ENCODE measurements at places on chromosomes 5 and 9.

GRCh38 chr9:129881547-129882324 lies 46.5 kb downstream of the USP20 start:
- no peak for DNase-seq

DNA sequence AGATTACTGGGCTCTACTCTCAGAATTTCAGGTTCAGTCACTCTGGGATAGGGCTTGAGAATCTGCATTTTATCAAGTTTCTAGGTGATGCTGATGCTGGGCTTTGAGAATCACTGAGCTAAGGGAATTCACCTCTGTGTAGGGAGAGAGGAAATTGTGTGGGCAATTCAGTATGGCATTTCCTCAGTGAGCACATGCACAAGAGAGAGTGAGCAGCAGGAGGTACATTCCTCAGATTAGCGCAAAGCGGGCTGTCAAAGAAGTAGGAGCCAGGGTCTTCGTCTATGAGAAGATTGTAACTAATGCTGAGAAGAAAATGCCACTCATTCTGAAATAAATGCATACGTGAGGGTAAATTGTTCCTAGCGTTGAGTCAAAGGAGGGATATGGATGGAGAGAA lies 175.9 kb downstream of the KIF4B start:
- DNase-seq = peak; percentile 62

DNA sequence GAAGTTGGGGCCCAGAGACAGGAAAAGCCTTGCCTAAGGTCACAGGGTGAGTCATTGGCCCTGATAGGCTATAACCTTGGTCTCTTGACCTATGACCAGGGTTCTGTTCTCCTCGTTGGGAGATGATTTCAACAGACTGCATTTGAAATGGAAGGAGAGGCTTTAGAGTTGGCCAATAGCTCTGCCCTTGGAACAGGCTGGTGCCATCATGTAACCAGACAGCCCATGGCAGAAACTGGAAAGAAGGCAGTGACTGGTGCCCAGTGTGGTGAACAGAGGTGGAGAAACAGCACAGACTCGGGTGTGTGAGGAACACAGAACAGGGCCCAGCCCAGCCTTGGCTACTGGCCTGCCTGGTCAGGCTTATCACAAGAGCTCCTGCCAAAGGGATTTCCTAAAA lies 109.8 kb upstream of the SLC25A48 start:
- DNase-seq = no peak

GRCh38 chr5:41371738-41372137 lies 138.7 kb downstream of the PLCXD3 start:
- DNase-seq = no peak

DNA sequence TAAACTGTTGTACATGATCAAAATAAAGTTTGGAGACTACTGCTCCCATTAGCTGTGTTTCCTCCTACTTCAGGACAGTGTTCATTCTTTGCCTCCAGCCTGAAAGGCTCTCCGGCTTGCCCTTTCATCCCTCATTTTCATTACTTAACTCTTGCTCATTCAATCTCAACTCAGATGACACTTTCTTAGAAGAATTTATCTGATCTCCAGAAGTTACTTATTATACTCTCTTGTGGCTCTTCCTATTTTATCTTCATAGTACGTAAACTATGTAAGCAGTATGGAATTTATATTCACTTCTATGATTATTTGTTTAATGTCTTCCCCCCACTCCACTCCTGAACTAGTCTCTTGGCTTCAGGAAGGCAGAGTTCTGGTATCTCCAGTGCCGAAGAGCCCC lies 1737.9 kb upstream of the C9orf72 start:
- DNase-seq = no peak

GRCh38 chr5:164234321-164234720 lies 728.9 kb downstream of the MAT2B start:
- no peak for DNase-seq

GRCh38 chr9:73116031-73116430 lies 35.6 kb upstream of the ANXA1 start:
- DNase-seq = no peak

- peak; percentile 34 for DNase-seq
These were observed 113.8 kb downstream of the ANKRD18B start for GRCh38 chr9:33637881-33638280.

GRCh38 chr5:14929293-14930065 lies 57.9 kb upstream of the ANKH start:
- no peak for DNase-seq

DNA sequence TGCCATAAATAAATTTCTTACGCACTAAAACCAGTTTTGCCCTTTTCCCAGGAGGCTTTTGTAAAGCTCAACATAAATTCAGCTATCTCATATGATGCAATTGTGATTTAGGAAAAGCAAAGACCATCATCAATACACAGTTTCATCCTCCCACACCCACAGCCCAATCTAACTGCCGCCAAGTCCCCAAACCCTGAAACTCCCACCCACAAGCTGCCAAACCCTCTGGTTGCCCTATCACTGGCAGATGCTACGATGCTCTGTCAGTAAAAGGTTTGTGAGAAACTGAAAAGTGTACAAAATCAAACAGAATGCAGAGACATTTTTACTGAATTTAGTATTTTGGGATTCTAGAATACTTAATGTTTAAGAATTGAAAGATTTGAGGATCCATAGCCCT lies 42.8 kb upstream of the NR4A3 start:
- DNase-seq = no peak

DNA sequence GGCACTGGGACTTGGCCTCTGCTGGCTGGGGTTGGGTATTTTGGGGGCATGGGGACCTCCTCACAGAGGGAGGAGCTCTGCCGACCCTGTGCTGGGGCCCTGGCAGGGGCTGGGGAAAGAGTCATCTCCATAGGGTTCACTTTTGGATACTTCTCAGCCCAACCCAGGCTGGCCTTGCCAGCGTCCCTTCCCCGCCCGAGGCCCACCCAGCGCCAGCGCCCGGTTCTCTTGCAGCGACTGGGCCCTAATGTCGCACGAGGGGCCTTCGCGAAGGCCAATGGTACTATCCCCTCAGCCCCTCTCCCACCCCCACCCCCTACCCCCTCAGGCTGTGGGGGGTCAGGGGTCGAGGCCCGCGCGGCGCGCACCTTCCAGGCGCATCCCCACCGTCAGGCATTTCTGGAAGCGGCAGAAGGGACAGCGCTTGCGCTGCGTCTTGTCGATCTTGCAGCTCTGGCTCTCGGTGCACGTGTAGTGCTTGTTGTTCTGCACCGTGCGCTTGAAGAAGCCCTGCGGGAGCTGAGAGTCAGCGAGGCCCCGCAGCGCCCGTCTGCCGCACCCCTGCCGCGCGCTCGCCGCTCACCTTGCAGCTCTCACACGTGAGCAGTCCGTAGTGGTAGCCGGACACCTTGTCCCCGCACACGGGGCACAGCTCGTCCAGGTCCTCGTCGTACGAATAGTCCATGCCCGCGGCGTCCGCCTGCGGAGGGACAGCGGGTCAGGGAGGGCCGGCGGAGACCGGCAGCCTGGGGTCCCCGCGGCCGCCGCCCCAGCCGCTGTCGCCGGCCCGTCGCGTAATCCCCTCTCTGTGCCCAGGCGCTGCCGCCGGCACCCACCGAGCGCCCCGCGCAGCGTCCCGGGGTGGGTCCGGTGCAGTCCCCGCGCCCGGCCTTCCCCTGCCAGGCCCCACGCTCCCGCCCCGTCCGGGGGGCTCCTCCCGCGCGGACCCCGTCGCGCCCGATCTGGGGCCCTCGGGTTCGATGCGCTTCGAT lies 4.2 kb downstream of the NR5A1 start:
- peak; percentile 64 for DNase-seq

DNA sequence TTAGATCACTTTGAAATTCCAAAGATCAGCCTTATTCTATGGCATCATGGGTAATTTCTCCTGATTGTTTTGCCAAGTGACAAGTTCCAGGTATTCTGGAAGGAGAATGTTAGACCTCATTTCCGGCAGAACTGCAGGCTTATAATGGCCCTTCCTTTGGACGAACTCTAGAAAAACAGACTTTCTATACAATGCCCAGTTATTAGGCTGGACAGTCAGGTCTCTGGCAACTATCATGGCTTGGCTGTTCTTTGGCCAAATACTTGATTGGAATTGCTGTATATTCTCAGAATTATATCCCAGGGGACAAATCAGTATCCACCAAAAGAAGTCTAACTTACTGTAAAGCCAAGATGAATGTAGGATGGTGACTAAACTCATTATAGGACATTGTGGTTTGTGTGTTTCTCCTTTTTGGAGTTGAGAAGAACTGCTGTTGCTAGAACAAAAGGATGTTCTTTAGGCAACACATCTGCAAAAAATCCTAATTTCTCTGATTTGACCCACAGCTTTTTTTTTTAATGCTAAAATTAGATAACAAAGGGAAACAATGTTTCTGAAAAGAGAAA lies 69.0 kb downstream of the ADAMTSL1 start:
- no peak for DNase-seq

- no peak for DNase-seq
These were observed 15.5 kb upstream of the CTSL start for GRCh38 chr9:87710443-87710842.

- DNase-seq = peak; percentile 77
These were observed 73.6 kb upstream of the RETREG1 start for GRCh38 chr5:16690243-16690852.
